ENCODE measurements at places on chromosomes 5 and 9.

GRCh38 chr9:88816591-88816990 lies 174.7 kb upstream of the S1PR3 start:
- DNase-seq: no peak

DNA sequence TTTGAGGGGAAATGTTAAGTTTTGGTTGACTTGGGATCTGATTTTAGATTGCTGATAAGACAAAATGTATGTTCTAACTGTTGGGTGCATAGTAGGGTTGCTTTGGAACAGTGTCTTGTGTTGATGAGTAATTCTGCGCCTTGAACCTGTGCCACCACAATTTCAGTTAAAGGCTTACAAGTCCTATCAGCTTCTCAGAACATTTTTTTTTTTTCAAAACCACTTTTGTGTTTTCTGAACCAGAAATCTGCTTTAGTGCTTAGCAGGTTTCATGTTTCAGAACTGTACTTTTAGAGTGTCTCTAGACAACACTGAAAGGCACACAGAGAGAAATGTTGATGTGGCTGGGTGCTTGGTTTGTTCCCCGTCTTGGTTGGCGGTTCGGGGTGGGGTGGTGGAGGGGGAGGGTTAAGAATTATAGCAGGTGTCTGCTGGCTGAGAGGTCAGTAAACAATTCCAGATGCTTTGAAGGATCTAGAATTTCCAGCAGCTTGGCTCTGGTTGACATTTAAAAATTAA lies 84.6 kb downstream of the ANKRD55 start:
- DNase-seq: no peak

- no peak for DNase-seq
Measured at GRCh38 chr5:81140441-81140840, 92.7 kb upstream of the CKMT2 start.

GRCh38 chr9:96087669-96088299 lies 212.3 kb downstream of the ERCC6L2 start:
- DNase-seq: no peak

DNA sequence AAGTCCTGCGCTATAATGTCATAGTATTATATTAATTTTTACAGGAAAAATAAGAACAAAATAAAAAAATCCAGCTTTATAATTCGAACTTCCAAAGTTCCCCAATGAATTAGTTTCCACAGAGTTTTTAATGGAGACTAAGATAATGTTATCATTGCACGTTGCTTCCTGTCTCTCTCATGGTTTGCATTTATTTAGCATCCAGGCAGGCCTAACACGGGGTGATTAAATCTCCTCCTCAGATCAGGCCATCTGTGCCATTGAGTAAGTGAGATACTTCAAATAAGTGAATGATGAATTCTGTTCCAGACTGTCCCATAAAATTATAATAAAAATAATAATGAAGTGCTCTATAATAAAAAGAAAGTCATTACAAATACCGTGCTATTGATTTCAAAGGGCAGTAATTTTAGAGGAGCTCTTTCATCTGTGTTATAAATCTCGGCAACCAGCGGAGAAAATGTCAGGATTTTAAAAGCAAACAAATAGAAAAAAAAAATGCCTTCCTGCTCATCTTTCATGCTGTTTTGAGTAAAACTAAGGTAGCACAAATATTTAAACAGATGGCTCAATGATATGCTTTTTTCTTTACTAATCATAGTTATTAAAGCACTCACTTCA lies 570.6 kb upstream of the ZNF608 start:
- no peak for DNase-seq

- DNase-seq: no peak
Measured at GRCh38 chr5:166594567-166594966, 1696.9 kb upstream of the WWC1 start.
